Activated CD8-positive, alpha-beta memory T cell treated with anti-CD3 and anti-CD28 coated beads, Interleukin-2, amount 10 ng/mL, durations not matched to agents 7 days and 5 days (primary cell): ENCODE measurements at places on chromosomes 4 and X.

- DNase-seq = no peak
Measured at GRCh38 chr4:16450724-16451123, 224.5 kb upstream of the TAPT1 start.

DNA sequence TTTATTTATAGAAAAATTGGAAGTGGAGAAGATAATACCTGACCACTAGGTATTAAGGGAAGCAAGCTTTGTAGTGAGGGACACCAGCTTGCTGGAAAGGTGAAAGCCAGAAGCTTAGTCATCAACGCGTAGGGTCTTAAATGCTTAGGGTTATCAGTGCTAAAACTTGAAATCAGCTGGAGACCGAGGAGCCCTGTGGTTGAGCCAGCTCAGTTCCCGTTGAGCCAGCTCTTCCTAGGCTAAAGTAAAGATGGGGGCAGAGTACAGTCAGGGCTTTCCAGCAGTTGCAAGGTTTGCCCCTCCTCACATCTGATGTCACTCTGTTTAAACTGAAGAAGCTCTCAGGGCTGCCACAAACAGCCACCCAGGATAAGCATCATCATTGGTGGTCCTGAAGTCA, 240.7 kb downstream of the DCLK2 start:
- no peak for DNase-seq

DNA sequence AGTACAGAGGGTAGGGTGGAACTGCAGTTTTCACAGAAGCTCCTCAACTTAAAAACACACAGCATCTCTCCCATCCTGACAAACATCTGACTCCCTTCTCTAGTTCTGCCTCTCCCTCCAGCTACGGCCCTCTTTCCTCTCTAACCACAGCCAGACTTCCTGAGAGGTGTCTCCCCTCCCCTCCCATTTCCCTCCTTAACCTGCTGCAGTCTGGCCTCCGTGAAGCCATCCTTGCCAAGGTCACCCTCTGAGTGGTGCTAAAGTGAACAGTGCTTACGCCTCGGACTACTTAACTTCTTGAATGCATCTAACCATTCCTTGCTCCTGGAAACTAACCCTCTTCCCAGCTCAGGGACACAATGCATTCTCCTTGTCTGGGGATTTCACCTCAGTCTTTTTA, 53.3 kb downstream of the RTL5 start:
- DNase-seq = no peak

- no peak for DNase-seq
Measured at GRCh38 chrX:78603908-78604307, 55.2 kb downstream of the RTL3 start.

DNA sequence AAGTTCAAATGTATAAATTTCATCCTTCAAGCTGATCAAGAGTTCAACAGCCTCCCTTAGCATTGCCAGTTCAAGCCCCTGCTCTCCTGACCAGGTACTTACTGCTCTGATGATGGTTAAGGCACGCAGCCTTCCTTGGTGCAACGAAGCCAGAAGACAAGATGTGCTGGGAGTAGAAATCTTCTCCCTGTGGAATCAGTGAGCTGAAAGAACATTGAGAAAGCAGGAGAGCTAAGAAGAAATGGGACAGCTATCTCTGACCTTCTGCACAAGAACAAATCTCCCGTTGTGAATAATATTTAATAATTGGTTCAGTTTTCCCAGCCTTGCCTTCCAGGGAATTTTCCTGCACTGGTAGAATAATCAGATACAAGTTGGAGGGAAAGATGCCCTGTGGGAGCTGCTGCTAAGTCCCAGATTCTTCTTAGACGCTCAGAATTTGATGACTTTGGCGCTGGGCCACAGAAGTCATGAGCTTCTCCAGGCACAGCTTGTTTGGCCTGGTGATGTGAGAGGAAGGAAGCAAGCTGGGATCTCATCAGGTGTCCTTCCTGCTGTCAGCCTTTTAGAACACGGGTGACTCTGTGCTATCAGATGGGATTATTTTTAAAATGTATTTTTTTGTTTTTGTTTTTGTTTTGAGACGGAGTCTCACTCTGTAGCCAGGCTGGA, 77.8 kb downstream of the CD38 start:
- no peak for DNase-seq
